ENCODE measurements at places on chromosomes 2 and 18.

DNA sequence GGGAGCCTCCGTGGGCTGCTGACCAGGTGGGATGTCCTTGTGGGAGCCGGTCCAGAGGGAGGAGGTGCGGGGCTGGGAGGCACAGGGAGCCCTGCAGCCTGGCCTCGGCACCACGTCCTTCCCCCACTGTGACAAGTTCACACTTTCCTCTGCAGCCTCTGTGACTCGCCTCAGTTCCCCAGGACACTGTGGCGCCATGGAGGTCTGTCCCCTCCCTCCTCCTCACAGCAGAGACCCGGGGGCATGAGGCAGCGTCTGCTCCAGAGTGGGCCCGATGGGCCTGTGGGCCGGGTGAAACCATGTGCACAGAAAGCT lies 27.3 kb upstream of the KCNG2 start:
- no peak for DNase-seq

DNA sequence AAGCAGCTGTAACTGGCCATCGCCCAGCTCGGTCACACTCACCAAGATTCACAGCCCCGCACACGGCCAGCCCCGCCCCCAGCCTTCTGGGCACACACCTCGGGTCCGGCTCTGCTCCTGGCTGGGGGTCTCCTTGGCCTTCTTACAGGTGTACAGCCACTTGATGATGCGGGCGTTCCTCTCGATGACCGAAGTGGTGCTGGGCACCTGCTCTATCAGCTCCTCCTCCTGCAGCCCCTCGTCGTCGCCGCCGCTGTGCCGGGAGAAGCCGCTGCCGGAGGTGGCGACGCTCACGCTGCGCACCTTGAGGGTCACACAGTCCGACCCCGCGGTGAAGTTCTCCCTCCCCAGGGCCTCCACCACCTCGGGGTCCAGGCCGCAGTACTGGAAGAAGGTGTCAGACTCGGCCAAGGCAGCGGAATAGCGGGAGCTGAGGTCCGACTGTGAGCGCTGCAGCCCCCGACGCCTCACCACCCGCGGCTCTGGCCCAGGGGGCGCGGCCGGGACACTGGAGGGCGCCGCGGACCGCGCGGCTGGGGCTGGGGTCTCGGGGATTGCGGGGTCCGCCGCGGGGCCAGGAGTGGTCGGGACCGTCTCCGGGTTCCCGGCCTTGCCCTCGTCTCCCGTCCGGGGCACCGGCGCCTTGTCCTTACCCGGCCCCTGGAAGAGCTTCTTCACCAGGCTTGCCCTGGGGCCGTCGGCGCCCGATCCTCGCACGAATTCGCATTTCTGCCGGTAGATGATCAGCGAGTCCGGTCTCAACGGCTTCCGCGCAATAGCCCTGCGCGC lies 769 bp downstream of the FAM110C start:
- DNase-seq: no peak

GRCh38 chr2:144468823-144469595 lies 50.9 kb downstream of the ZEB2 start:
- DNase-seq: no peak

GRCh38 chr18:36340246-36340645 lies 42.7 kb downstream of the FHOD3 start:
- DNase-seq: no peak

DNA sequence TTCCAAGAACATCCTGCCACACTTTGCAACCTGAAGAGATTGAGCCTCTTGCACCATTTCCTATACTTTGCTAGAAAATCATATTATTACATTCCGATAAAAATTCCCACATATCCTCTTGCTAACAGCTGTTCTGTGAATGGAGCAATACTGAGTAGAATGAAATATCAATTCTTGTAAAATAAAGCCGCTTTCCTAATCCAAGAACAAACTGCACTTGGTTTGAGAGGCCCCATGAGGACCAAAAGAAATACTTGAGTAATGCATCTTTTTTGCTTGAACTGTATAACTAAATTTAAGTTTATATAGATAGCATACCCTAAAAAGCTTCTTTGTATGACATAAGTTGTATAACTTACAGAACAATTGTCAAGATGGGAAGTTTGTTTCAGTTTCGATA lies 632.4 kb upstream of the SLC8A1 start:
- no peak for DNase-seq

- DNase-seq: no peak
Measured at GRCh38 chr2:74429487-74430451, 8.2 kb downstream of the WDR54 start.

GRCh38 chr2:192969055-192969454 lies 774.3 kb upstream of the TMEFF2 start:
- DNase-seq: no peak

DNA sequence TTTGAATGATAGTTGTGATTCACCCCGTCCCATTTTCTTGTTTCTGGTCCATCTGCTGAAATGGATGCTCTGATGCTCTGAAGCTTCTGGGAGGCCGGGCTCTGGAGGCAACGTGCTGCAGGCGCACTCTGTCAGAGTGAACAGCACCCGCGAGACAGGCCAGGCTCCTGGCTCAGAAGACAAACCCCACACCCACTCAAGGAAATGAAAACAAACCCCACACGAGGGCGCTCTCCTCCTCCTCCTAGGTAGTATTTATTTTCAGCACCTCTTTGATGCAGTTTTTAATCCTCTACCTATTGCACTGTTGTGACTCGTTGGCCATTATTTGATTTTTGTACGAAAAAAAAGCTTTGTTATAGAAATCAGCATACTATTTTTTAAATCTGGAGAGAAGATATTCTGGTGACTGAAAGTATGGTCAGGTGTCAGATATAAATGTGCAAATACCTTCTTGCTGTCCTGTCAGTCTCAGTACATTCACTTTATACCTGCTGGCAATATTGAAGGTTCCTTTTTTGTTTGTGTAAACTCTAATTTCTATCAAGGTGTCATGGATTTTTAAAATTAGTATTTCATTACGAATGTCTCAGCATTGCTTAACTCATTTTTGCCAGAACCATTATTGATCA lies 10.3 kb upstream of the CHST10 start:
- peak; percentile 57 for DNase-seq

DNA sequence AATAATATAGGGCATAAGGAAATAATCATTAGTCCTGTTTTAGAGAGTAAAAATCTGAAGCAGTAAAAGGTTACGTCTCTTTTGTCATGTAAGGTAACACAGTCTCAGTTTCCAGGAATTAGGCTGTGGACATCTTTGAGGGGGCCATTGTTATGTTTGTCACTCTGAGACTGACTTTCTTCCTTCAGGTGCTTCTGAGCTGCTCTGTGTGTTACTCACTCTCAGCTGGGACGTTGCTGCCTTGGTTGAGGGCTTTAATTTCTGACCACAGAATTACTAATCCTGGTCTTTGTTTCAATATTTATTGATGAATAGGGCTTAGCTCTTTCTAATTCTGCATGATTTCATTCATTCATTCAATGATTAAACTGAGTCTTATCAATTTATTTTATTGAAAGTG lies 55.9 kb upstream of the SLC38A11 start:
- no peak for DNase-seq

GRCh38 chr2:28267282-28267681 lies 125.4 kb upstream of the FOSL2 start:
- DNase-seq: no peak

DNA sequence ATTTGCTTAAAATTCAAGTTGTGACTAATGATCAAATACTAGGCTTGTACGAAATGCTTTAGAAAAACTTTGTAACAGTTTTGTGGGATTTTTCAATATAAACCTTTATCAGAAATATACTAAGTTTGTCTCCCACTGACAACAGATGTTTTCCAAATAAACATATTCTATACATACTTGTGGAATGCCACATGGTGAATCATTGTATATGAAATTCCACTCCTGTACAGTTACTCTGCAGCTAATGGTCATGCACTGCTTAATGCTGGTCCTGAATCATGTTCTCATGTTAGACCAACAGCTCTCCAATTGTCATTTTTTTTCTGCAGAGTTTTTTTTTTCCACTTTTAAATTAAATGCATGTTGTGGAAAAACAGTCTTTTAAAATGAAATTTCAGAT lies 90.1 kb downstream of the DPP4 start:
- no peak for DNase-seq

DNA sequence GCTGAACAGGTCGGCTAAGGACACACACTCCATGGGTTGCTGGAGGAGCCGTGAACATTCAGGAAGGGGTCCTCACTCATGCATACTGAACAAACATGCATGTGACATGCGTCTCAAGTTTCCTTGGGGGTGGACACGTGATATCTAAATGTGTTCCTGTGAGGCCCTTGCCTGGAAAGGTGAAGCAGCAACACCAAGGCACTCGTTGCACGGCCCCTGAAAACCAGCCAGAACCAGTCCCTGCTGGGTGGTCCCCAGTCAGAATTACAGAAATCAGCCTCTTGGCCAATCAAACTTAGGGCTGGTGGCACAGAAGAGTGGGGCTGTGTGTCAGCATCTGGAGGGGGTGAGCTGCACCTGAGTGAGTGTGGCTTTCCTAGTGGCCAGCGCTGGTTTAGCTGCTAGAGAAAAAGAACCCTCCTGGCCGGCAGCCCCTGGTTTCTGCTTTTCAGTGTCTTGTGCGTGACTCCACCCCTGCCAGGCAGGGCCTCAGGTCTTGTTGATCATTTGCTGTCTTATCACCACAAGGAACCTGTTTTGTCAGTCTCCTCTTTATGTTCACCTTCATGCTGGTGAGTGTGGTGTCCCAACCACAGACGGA lies 3.2 kb upstream of the AQP12B start:
- no peak for DNase-seq

DNA sequence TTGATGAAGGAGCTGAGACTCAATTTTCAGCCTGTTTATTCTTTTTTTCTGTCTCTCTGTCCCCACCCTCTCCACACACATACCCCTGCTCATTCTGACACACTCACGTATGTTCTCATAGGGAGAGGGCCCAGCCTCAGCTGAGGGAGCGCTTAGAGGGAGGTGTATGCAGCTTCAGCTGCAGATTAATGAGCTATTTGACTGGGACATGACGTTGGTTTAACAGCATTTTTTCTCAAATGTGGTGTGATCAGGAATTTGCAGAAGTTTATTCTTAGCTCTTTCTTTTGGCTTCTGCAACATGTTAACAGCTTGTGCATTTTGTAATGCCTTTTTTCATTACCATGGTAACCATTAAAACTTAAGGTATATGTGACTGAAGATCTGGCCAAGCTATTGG lies 1547.1 kb upstream of the PIK3C3 start:
- no peak for DNase-seq

DNA sequence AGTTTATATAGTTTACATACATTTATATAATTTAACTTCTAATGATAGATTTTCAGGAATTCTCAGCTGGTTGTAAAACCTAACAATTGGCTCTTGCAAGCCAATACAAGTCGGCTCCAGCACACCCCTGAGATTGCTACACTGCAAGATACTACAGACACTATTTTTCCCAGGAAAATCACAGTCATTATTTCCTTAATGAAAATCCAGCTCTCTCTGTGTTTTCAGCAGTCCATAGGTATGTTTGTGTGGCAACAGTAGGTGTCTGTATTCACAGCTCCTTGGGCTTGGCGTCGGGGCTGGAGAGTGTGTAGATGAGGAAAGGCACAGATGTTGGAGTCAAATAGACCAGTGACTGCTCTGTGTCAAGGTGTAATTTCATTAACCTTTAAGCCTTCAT lies 78.7 kb upstream of the SPTBN1 start:
- no peak for DNase-seq

DNA sequence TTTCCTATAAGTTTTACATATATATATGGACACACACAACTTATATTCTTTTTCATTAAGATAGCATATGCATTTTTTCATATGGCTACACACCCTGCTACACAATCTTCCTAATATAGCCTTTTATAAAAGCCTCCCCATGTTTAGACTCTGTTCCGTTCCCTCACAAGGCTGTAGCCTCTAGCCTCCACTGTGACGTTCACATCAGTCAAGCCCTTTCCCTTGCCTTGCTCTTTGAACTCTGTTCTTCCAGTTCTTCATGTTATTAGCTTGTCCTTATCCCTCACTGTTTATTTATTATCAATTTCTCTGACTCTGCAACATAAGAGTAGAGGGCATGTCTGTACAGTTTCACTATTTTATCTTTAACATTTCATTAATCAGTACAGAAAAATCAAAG lies 38.9 kb downstream of the HADHB start:
- no peak for DNase-seq

DNA sequence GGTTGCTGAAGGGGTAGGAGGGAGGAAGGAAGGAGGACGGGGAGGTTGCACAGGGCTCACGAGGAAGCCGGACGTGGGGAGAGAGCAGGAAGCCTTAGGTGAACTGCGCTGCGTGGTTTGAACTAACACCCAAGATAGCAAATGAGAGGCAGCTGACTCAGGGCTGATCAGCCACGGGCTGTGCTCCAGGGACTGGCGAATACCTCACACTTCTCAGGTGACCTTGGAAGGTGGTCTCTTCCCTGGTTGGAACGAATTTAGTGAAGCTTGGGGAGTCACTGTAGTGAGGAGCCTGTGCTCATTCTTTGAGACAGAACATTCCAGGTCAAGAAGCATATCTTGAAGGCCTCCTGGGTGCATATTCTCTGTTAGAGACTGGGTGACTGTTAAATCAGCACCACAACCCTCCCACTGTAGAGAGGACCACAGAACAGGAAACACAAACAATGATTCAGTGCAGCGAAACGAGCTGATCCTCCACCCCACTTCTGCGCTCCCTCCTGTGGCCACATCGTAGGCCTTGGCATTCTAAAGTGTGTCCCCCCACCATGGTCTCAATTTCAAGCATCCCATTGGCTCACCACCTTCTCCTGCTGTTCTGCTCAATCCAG lies 33.8 kb downstream of the TOGARAM2 start:
- no peak for DNase-seq

DNA sequence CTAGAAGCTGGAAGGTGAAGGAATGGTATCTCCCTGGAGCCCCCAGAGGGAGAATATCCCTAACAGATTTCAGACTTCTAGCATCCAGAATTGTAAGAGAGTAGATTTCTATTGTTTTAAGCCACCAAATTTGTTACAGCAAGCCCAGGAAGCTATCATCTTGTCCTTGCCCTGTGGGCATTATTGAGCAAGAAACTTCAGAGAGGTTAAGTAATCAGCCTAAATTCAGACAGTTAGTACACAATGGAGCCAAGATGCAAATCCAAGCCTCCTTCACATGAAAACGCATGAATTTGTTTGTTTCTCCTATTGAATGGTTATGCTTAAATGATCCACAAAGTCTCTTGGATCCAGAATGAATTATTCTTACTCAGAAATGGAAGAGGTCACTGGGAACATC lies 55.2 kb upstream of the TRIB2 start:
- DNase-seq: no peak

- DNase-seq: no peak
Measured at GRCh38 chr2:68256093-68256450, 3.7 kb upstream of the PPP3R1 start.

DNA sequence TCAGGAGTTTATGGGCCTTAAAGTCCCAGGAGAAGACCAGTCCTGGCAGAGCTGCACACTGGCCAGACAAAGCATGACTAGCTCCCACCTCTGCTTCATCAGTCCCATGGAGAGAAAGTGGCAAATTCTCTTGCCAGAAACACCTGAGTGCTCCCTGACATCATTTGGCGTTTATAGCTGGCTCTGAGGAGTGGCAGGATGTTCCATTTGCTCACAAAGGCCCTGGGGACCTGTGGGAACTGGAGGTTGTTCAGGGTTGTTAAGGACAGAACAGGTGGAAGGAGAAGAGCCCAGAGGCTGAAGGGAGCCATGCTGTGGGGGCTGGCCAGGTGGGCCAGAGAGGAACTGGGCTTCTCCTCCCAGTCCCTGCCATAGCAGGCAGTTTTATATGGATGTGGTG lies 56.1 kb downstream of the RPL37A start:
- DNase-seq: no peak

Measured in GM13976 (cell line).